ENCODE measurements at places on chromosomes 7 and 10.

GRCh38 chr10:95333997-95334804, 43.4 kb upstream of the PDLIM1 start:
- no peak for DNase-seq

DNA sequence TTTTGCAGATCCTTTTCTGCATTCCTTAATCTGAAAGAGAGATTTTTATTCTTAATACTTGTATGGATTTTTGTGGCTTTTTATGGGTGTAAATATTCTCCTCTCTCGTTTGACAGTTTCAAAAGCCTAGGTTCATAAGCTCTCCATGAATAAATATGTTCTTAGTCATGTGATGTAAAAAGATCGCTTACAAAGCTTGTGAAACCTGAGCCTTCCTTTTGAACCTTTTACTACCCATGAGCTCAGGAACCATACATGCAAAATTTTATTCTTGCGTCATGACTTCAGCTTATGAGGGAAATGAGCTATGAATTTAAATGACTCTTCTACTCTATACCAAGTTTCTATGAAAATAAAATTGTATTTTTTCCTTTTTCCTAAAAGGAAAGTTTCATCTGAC, 98.7 kb downstream of the POLL start:
- DNase-seq: no peak

DNA sequence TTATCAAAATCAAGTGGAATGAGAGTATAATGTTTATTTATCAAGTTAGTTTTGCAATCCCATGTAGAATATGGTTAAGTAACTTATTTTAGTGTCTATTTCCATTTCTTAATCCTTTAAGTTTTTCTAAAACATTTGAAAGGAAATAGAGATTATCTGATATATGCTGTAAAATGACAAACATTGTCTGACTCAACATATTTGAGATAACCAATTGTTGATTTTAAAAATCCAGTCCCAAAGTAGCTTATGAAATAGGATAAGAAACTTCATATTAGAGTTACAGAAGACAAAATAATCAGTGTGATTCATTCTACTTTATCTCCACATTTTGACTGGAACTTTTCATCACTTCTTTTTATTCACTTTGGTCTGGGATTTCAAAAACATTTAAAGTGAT, 38.7 kb upstream of the CDK1 start:
- DNase-seq: no peak

DNA sequence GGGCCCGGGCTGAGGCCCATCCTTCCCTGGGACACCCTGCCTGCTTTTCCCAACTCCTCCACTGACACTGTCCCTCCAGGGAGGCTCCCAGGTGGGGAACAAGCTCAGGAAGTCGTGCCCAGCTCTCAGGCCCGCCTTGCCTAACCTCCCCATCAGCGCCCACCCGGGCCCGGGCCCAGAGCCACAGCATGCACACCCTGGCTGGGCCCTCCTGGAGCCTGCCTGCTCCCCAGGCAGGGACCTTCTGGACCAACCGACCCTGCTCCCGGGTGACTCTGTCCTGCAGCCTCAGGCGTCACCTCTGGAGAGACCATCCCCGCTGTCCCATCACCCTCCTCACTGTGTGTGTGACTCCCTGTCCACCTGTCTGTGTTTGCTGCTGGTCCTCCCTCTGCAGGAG, 1.8 kb upstream of the TMEM184A start:
- no peak for DNase-seq

DNA sequence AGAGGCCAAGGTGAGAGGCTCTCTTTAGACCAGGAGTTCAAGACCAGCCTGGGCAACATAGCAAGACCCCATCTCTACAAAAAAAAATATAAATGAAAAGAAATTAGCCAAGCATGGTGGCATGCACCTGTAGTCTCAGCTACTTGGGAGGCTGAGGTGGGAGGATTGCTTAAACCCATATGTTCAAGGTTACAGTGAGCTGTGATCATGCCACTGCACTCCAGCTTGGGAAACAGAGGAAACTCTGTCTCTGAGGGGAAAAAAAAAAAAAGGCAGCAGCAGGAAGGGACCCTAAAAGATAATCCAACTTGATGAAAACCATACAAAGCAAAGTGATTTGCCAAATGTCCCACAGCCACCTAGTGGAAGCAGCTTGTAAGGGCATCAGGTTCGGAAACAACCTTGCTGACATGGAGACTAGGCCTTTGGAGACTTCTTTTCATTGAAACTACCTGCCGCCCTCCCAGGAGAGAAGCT, 15.6 kb upstream of the PBLD start:
- peak; percentile 10 for DNase-seq

DNA sequence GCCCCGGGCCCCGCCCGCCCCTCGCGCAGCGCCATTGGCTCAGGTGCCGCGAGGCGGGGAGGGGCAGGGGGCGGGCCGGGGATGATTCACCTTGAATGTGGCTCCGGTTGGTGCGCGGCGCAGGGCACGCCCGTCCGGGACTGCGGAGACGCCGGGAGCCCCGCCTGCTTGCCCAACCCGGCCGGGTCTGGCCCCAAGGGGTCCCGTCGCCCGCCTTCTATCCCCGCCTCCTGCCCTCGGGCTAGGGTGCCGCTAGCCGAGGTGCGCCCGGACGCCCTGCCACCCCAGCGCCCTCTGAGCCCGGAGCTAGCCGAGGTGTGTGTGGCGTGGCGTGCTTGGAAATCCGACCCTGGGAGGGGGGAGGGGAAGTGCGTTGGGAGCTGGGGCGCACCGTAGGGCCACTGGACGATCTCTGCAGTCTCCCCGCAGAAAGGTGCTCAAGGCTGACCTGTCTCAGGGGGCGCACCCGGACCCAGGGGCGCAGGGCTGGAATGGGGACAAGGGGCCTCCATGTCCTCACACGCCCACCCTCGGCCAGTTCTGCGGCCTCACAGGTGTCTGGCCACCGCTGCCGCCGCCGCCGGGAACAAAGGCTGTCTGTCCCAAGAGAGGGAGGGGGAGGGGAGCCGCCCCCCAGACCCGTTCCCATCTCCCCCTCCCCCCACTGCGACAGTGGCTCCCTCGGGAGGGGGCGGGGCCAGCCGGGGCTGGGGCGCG, 168.9 kb downstream of the NRF1 start:
- DNase-seq: peak; percentile 65

DNA sequence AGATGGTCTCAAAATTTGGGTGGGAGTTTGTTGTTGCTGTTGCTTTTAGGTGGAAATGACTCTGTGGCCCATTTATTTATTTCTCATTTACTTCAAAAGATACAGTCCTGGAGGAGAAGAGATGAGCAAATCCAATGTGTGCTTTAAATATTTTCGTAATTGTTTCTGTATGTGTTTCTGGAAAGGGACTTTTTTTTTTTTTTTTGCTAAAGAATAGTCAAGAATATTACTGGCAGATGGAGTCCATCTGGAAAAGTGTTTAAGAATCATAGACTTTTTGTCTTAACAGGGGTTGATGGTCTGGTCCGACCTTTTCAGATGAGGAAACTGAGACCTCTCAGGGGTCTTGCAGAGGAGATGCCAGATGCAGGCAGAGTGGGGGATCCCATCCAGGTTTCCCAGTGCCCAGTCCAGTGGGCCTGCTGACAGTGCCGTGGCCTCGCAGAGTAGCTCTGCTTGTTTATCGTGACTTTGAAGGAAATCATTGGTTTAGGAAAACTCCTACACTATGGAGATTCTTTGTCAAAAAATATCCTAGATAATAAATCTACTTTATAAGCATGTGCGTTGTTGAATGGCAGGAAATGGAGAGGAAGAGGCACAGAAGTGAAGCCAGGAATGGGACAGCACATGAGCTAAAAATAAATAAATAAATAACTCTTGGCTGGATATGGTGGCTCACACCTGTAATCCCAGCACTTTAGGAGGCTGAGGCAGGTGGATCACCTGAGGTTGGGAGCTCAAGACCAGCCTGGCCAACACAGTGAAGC, 164.3 kb upstream of the SVIL start:
- DNase-seq: no peak

DNA sequence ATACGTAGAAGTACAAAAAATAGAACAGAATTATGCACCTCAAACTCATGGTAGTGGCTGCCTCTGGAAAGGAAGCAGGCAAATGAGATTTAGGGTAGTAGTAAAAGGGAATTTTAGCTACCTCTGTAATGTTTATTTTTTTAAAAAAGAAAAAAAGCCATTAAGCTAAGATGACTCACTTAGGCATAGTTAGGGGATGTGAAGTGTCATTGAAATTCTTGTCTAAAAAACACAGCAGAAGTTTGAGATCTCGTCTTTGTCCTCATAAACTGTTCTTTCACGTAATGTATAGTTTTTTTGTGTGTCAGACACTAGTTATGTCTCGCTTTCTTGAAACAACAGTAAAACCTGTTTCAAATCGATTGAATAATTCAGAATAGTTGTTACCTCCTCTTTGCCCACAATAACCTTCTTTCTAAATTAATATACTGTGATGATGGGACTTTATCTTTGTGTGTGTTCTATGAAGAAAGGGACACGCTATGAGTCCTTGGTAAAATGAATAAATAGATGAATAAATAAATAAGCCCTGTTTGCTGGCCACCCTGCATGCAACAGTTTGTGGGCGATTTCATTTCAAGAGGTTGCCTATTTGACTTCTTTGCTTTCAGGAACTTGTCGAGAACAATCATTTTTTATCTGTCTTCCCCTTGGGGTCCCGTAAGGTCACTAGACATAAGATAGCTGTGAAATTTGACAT, 14.5 kb upstream of the FBXW4 start:
- no peak for DNase-seq

- DNase-seq: no peak
Observed at GRCh38 chr7:1925349-1925748, 255.3 kb downstream of the ELFN1 start.

DNA sequence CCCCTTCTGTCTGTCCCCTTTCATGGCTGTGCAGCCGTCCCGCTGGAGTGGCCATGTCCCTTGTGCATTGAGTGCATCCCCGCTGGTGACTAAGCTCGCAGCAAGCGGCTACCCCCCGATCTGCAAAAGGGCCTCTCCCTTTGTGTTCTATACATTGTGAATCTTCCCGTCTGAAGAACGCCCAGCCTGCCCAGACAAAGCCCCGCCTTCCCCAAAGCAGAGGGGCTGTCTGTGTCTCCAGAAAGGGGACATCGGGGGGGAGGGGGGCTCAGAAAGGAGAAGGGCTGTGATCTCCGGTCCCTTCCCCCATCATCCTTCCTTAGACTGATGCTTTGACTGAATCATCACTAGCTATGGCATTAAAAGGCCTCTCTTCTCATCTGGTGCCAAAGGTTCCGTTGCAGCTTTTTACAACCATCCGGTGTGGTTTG, 11.9 kb downstream of the NPTX2 start:
- no peak for DNase-seq

DNA sequence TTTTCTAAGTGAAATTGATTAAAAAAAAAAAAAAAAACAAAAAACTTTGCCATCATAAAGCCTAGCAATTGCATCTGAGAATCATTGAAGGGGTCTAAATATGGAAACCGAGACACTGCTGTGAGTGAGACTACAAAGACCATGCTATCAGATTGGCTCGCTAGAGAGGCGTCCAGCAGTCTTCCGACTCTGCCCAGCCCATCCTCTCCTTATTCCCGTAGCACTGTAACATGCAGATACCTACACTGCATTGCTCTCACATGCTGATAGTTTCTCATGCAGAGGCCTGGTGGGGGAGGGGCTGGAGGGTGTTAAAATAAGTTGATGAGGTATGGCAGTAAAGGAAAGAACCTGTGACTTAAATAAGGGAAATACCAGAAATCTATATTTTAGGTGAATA, 130.7 kb downstream of the NRF1 start:
- no peak for DNase-seq

DNA sequence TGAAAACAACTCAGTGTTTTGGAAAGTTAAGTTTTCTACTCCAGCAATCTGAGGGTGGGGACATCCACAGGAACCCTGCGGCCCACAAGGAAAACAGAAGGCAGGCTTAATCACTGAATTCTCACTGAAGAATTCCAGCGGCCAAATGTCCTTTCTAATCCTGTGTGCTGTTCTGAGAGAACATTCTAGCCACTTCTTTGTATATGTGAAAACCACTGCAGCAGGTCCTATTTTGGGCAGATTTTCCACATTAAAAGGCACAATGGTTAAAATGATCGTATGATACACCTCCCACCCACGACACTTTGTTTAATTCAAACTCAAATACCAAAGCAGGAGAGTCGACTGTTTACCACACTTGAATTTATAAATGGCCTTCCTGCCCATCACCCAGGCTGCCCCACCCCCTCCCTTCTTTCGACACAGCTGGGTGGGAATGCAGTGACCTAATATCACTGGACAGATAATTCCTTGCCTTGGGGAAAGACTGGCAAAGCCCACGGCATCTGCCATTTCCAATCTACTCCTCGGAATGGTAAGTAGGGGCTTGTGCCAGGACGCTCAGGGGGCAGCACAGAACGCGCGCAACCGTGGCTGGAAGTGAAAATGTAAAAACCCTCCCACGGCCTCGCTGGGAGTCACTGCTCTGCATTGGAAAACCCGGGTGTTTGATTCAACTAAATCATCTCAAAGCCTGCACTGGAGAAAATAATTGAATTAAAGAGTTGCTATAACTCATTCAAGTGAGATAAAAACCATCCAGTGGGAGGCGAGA, 67.0 kb downstream of the CTBP2 start:
- no peak for DNase-seq

DNA sequence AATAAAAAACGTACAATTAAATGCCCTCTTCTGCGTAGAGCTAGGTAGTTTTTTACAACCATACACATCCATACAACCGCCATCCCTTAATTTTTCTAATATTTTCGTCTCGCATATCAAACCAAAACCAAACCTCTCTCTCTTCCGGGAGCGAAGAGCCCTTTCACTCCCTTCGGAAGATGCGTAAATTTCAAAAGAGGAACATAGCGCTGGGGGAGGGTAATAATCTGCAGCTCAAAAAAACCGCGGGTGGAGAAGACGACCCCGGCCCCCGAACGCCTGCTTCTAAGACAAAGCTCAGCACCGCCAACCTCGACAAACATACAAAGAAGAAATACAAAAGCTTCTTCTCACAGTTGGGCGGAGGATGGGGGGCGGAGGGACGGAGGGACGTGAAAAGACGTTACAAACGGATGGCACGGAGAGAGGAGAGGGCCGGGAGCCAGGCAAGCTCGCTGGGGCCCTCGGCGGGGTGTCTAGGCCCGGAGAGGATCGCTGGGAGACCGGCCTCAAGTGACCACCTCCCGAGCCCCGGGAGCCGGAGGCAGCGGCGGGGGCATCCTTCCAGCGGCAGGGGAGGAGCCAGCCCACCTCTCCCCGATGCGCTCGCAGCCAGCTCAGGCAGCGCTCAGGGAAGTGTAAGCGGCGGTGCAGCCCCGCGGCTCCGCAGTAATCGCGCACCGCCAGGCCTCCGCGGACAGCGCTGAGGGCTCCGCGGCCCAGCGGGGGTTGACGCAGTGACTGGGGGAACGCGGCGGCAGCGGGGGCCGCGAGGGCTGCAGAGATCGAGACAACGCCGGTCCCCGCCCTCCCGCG, 851 bp downstream of the MKRN1 start:
- DNase-seq: no peak

All from stimulated activated CD4-positive, alpha-beta T cell treated with anti-CD3 and anti-CD28 coated beads, Interleukin-1b, Interleukin-23, amount 100 ng/mL, for 1 hour (primary cell).